T-cell (primary cell): ENCODE measurements at places on chromosomes 12 and 14.

GRCh38 chr12:107108995-107109508, 15.7 kb upstream of the CRY1 start:
- no peak for DNase-seq

GRCh38 chr14:67928375-67928774, 108.8 kb downstream of the RAD51B start:
- no peak for DNase-seq

GRCh38 chr14:93719256-93719655, 69.0 kb downstream of the PRIMA1 start:
- DNase-seq = no peak

GRCh38 chr12:89239534-89239933, 112.8 kb downstream of the DUSP6 start:
- DNase-seq = no peak

DNA sequence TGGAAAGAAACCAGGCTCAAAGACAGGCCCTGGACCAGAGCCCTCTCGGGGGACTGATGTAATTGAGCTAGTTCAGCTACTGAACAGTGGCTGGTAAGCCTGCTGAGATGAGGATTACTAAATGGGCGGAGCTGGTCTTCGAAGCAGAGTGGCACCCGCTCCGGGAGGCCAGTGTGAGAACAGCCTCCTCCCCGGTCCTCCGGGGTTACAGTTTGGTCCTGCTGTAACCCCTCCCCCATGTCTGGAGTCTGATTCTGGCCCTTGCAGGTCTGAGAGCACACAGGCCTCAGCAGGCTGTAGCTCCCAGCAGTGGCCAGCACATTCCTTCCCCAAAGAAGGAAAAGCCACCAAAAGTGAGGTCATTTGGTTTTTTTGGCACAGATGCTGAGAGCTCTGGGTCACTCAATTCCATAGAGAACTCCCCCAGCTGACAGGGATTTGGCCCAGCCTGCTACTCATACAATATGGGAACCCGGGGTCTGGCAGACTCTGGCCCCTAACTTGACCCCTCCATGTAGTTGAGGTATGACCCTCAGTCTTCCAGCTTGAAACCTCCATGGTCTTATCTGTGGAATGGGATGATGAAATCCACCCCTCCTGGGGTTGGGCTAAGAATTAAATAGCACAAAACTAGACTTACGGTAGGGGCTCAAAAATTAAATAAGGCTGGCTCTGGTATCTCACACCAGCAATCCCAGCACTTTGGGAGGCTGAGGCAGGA, 39.0 kb downstream of the ACTN1 start:
- DNase-seq = no peak

DNA sequence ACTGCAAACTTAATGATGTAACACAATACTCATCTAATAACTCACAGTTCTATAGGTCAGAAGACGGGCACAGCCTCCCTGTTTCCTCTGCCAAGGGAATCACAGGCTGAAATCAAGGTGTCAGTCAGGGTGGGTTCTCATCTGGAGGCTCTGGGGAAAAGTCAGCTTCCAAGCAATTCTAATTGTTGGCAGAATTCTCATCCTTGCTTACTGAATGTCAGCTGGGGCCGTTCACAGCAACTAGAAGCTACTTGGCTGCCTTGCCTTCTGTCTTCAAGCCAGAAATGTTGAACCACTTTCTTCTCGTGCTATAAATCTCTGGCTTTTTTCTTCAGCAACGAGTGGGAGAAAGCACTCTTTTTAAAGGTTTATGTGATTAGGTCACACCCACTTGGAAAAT, 80.1 kb upstream of the PDZRN4 start:
- DNase-seq = no peak

DNA sequence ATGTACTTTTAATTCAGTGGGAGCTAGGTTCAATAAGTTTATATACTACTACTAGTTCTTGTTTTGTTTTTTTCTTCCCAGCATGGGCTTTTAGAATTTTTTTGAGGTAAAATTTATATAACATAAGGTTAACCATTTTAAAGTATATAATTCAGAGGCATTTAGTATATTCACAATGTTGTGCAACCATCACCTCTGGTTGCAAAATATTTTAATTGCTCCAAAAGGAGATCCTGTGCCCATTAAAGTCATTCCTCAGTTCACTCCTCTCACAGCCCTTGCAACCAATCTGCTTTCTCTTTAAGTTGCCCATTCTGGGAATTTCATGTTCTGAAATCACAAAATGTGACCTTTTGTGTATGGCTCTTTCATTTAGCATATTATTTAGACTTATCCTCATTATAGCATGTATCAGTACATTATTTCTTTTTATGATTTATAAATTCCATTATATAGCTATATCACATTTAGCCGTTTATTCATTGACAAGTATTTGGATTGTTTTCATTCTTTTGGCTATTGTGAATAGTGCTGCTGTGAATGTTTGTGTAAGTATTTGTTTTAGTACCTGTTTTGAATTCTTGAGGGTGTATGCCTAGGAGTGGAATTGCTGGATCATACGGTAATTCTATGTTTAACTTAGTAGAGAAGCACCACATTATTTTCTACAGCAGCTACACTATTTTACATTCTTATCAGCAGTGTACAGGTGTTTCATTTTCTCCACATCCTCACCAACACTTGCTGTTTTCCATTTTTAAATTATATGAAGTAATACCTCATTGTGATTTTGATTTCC, 59.1 kb downstream of the ARHGAP5 start:
- DNase-seq = no peak

DNA sequence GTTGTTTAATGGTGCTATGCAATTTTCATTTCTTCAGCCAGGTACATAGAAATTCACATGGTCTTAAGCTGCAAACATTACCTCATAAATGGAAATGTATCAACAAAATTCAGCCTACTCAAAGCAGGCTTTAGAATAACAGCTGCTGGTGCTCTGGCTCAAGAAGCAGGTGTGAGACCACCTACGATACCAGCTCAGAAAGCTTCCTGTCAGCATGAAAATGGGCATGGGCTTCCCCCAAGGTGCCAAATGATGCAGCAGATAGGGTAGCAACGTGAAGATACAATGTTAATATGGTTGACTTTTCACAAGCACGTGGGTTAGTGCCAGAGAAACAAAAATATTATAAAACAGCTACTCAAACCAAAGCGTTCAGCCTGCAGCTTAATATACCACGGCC, 343.4 kb upstream of the PRICKLE1 start:
- DNase-seq = no peak

- no peak for DNase-seq
These were observed 41.8 kb downstream of the SMOC1 start for GRCh38 chr14:69921052-69921451.

DNA sequence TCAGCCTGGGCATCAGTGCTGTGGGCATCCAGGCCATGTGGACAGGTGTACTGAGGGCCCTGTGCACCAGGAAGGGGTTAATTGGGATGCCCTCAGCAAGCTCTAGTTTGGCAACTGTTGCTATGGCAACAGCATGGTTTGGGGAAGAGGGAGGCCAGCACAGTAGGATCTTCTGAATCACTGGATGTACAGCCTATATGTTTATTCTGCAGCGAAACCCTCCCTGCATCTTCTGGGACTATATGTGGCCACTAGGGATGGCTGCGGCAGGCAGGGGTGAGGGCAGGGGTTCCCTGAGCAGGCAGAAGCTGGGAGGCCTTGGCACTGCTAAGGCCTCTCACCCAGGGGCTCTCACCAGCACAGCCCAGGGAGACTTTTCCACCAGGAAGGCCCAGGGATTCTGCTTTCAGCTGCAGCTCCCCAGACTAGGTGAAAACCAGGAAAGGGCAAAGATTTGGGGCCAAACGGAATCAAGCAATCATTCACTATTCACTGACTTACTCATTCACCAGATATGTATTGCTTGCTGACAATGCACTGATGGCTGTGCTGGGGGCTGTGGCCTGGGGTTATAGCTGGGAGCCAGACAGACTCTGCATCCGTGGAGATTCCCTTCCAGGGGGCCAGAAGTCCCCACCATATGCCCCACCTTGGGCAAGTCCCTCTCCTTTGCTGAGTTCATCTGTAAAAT, 42.8 kb downstream of the IRF2BPL start:
- no peak for DNase-seq

DNA sequence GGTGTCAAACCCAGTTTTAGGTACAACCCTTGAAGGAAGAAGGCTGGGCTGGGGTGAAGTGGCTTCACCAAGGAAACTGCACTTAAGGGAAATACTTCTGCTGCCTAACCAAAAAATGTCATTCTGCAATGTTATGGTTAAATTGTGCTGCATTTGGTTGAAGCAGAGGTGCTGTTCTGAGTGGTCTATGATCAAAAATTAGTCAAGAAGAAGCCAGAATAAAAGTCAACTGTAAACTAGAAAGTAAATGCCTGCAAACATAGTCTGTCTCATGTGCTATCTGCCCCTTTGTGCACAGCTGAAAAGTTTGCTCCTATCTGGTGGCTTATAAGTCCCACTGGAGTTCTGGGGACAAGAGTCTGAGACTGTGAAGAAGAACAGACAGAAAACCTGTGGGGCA, 158.8 kb downstream of the C12orf42 start:
- no peak for DNase-seq

DNA sequence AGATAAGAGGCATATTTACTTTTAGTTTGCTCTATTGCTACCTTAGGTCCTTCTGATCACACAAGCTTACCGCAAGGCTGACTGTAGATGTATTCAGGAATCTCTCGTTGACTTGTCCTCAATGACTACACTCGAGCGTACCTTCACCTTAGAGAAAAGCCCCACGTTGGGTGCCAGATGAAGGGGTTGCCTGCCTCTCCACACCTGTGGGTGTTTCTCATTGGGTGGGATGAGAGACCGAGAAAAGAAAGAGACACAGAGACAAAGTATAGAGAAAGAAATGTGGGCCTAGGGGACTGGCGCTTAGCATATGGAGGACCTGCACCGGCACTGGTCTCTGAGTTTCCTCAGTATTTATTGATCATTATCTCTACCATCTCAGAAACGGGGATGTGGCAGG, 51.8 kb downstream of the ASCL4 start:
- no peak for DNase-seq

DNA sequence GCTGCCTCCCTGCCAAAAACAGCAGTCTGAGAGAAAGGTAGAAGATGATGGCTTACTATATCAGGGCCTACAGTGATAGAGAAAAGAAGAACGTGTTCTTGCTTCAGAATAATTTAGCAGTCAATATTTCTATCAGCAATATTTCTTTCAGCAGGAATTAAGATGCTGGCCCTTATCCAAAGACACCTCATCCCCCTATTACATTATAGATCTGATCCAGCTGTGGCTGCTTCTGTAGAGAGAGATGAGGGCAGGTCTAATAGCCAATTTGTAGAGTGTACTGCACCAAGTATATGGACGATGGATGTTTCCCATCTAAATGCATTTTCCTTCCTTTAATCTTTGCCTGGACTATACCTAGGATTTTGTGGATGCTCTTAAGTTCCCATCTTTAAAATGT, 451.7 kb downstream of the NPAS3 start:
- DNase-seq = no peak

DNA sequence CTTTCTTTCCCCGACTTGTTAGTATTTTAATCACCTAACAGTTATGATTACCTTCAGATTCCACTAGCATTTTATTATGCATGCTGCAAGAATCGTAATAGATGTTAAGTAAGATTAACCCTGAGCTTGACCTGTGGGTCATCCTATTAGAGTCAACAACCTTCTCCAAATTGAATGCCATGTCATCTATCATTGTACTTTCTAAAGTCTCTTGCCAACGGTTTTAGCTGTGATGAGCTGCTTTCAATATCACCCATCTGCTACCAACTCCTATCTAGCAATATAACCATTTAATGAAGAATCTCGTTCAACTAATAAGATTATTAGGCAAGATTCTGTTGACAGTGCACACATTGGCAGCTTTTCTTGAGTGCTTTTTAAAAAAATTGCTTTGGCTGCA, 33.7 kb downstream of the DACT1 start:
- no peak for DNase-seq

DNA sequence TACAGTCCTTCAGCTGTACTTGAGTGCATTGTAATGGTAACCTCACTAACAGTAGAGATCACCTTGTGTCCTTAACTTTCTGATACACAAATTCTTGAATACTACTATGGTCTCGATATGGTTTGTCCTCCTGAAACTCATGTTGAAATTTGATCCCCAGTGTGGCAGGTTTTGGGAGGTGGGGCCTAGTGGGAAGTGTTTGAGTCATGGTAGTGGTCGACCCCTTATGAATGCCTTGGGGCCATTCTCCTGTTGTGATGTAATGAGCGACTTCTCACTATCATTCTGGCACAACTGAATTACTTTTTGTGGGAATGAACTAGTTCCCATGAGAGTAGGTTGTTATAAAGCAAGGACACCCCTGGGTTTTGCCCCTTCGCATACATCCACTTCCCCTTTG, 52.3 kb downstream of the IPO8 start:
- no peak for DNase-seq

GRCh38 chr12:25052914-25053211, 104.0 kb upstream of the BCAT1 start:
- DNase-seq = peak; percentile 15

DNA sequence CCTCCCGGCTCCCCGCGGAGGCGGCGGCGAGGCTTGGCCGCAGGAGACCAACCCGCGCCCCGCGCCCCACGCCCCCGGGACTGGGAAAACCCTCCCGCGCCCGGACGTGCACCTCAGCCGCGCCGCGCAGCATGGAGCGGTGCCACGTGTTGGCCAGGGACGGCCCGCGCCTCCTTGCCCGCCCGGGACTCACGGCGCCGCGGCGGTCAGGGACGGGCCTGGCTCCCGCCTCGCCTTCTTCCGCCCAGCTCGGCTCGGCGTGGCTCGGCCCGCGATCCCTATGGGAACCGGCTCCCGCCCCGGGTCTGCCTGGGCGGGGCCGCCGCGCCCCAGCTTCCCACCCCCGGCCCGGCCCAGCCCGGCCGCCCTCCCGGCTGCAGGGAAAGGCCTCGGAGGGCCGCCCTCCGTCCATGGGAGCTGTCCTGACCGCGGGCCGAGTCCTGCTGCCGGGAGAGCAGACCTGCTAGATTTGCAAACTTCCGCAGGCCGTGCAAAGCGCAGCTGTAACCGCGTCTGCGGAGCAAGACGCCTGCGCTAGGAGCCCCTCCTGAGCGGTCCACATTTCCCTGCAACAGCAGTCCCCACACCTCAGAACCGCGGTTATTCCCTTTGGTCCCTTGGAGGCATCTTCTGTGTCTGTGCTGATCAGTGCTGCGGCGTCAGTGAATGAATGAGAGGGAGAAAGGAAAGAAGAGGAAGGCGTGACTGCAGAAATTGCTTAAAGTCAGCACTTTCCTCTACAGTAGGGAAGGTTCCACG, at the start of gene CDKL1:
TSS of gene CDKL1 (minus strand) at position 251 of the 759 bp plus-strand sequence. CDS start 1,013 bp downstream, outside the sequence.
- DNase-seq = peak; percentile 1

- DNase-seq = no peak
These were observed 10.8 kb upstream of the DYRK2 start for GRCh38 chr12:67637718-67638117.

DNA sequence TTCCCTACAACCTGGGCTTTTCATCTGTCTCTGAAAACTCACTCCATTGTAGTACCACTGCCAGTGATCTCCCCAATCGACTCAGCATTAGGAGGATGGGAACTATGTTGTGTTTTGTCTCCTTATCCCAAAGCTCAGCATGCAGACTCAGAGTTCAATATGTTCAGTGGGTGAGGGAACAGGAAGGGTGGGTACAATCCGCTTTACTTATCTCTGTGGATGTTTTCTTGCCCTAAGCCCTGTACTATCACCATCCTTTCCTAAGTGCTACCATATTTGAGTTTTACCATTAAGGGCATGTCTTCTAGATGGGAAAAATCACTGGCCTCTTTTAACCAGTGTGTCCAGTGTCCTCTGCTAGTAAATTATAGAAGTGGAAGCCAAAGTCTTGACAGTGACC, 107.1 kb downstream of the PPM1H start:
- no peak for DNase-seq

GRCh38 chr12:26136688-26137087, 11.9 kb upstream of the BHLHE41 start:
- no peak for DNase-seq
